Activated CD4-positive, alpha-beta T cell treated with anti-CD3 and anti-CD28 coated beads for 36 hours (primary cell): ENCODE measurements at places on chromosomes 5 and 9.

GRCh38 chr5:107275333-107275732, 395.4 kb downstream of the EFNA5 start:
- no peak for DNase-seq

DNA sequence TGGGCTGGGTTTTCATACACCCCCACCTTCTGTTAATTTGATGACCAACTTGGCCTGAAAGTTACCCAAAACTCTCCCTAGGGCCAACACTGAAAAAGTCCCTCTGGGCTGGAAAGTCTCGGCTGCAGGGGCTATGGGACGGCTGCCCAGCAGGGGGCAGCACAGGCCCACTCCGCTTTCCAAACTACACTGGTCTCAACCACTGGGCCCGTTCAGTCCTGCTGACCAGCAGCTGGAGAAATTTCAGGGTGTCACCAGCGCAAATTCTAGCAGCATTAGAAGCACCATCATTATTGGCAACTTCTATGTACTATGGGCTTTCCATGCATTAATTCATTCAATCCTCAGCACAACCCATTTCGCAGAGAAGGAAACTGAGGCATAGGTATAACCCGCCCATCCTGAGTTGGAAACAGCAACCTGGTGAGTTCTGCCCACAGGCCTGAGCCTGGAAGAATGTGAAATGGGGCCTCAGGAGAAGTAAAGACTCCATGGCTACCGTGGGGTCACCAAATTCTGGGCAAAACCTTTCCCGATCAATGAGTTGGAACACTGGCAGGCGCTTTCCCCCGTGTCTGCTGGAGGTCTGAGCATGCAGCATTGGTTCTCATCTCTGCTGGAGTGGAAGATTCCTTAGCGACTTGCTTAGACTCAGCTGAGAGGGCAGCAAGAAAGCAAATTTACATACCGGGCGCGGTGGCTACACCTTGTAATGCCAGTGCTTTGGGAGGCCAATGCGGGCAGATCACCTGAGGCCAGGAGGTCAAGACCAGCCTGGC, 9.7 kb downstream of the ORM2 start:
- peak; percentile 74 for DNase-seq

DNA sequence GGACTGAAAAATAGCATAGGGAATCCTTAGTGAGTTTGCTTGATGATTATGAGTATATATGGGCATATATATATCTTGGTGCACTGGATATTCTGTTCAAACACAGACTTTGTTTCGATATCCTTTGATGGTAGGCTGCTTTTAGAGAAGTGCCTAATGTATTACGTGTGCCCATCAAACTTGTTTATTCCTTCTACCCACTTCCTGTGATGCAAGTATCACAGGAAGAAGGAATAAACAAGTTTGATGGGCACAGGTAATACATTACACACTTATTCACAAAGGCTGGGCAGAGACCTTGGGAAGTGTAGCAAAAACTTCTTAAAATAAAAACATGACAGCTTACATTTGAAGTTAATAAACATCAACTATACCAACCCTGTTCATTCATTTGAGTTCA, 364.2 kb downstream of the CHSY3 start:
- no peak for DNase-seq

DNA sequence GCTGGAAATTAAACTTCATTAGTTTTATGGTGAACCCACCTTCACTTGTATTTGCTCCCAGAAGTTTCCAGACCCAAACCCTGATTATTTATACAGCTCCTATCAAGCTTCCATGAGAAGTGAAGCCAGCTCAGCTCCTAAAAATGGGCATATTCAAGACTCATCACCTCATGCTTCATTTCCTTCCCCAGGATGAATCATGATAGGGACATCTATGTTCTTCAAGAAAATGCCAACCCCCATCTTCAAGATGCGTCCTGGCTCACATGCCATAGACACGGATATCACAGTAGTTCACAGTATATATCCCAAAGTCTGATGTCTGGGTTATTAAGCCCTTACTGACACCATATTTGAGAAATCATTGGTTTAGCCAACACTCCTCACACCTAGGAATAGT, 217.6 kb downstream of the NPR3 start:
- no peak for DNase-seq

DNA sequence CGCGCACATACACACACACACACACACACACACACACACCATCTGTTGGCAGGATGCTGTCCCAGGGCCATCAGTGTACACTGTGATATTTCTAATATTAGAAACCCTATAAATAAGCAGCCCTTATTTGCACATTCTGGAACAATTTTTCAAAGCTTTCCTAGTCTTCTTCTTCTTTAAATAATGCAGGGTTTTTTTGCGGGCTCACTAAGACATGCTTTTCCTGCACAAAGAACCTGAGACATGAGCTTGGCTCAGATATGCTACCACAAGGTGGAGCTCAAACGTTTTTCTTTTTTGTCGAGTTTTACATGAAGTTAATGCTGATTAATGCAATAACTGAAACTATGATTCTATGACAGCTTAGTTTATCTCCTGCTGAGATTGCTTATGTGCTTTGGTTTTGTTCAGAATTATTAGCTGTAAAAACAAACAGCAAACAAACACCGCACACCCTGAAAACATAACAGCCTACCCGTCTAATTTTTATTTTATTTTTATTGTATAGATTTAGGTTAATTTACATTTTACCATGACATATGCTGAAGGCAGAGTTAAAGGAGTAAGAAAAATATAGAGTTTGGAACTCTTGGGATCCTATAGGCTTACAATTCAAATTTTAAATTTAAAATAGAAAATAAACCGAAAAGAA, 95.8 kb downstream of the ALDH1A1 start:
- peak; percentile 9 for DNase-seq
